CD4-positive, alpha-beta T cell (primary cell): ENCODE measurements at places on chromosomes 4 and X.

GRCh38 chr4:155759372-155760252 lies 791 bp downstream of the GUCY1B1 start:
- peaks cover 12% of the 10 kb centered on the region for H3K4me1 ChIP-seq
- DNase-seq = peak; percentile 17

DNA sequence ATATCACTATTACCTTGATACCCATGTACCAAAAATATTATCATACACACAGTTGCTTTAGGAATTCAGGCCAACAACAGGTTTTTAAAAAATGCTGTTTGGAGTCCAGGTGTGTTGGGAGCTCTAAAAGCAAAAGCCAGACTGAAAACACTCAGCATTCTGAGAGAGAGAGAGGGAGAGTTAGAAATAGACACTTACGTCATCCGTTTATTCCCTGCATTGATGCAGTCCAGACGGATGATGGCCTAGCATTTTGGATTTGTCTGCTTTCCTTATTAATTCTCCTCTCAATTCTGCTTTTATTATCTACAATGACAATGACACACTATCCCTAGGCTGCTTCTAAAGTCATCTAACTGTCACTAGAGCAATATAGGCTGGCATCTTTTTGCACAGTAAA lies 358.3 kb upstream of the BOD1L1 start:
- H3K36me3 ChIP-seq = no peaks in the 10 kb centered on the region
- no peak for DNase-seq
- H3K4me3 ChIP-seq = no peak overlapping the region

DNA sequence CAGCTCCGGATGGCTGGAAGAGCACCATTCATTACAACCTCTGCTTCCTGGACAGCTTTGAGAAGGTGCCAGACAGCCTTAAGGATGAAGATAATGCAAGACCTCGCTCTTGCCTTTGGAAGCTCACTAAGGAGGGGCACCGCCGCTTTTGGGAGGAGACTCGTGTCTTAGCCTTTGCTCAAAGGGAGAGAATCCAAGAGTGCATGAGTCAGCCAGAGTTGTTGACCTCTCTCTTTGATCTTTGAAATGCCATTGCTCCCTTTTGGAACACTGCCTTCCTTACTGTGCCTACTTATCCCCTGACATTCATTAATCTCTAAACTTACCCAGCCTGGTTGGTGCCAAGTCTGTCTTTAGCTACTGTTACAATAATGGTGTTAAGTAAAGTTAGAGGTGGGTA lies 1.2 kb downstream of the FOXR2 start:
- H3K27ac ChIP-seq = no peak overlapping the region
- no peaks in the 10 kb centered on the region for H3K36me3 ChIP-seq
- no peak for DNase-seq
- no peaks in the 10 kb centered on the region for H3K27me3 ChIP-seq

DNA sequence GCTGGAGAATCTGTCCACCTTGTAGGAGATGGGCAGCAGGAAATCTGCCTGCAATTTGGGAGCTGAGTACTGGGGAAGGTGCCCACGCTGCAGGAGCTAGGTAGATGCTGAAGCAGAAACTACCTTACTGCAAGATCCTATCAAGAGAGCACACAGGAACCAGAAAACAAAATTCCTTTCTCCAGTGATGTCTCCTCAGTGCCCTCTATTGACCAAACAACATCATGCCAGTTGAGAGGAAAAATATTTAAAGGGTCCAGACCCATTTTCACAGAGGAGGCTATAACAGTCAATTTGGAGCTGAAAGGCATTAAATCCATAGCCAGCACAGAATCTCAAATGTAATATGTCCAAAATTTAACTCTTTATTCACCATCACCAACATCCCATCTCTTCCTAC lies 406.8 kb downstream of the SLITRK2 start:
- DNase-seq = no peak
- no peaks in the 10 kb centered on the region for H3K27me3 ChIP-seq
- no peak overlapping the region for H3K27ac ChIP-seq
- no peaks in the 10 kb centered on the region for H3K4me1 ChIP-seq

DNA sequence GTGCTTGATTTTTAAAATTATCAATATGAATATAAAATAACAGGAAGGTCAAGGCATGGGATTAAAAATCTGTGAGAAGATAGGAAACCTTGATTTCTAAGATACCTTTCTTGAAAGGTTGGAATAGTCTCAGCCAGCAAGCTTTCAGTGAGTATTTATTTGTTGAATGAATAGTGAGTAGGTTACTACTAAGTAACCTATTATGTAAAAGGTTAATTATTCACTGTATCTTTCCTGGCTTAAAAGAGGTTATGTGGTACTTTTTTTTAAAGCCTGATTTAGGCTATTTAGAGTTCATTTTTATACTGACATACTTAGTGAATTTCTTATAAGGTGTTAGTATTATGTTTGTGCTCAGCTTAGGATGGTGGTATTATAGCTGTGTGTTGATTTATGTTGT lies 123.5 kb downstream of the PTPN13 start:
- H3K27ac ChIP-seq = no peak overlapping the region
- H3K4me3 ChIP-seq = no peak overlapping the region
- H3K36me3 ChIP-seq = no peaks in the 10 kb centered on the region
- no peaks in the 10 kb centered on the region for H3K27me3 ChIP-seq
- H3K4me1 ChIP-seq = no peaks in the 10 kb centered on the region
- DNase-seq = no peak

- H3K36me3 ChIP-seq = no peaks in the 10 kb centered on the region
- H3K4me3 ChIP-seq = no peak overlapping the region
- DNase-seq = no peak
- no peak overlapping the region for H3K27ac ChIP-seq
- H3K4me1 ChIP-seq = peaks cover 4% of the 10 kb centered on the region
Observed at GRCh38 chrX:109839694-109840567, 106.9 kb upstream of the ACSL4 start.
